ENCODE measurements at places on chromosomes 5 and 9.

DNA sequence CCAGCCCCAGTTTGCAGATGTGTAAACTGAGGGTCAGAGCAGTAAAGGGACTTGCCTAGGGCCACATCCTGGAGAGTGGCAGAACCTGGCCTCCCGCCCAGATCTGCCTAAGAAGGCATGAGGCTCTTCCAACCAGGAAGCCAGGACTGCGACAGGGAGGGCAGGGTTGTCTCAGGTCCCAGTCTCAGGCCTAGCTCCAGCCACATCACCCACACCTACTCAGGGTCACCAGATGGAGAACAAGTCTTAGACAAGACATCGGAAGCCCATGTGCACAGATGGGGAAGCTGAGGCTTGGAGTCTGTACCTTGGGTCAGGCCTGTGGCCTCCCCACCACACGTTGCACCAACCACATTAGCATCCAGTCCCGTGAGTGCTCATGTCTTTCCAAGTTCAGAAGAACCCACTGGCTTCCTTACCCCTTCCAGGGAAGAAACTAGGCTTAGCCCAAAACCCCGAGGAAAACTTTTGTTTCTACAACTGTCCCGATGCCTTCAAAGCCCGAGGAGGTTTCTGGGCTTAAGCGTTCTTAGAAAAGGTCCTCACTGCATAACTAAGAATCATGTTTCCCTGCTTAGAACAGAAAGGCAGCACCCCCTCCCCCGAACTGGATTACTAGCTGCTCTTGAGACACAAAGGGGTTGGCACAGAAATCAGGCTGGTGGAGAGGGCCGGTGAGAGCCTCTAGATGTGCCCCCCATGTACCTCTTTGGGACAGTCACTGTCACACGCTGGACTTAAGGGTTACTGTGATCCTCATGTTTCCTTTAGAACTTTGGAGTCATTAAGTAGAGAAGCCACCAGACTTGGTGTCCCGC lies 2.2 kb downstream of the FAM78A start:
- DNase-seq, result peak; percentile 41

GRCh38 chr5:150022158-150022531 lies 21.6 kb downstream of the HMGXB3 start:
- no peak for DNase-seq

GRCh38 chr5:93141969-93142368 lies 439.1 kb downstream of the NR2F1-AS1 start:
- no peak for DNase-seq

DNA sequence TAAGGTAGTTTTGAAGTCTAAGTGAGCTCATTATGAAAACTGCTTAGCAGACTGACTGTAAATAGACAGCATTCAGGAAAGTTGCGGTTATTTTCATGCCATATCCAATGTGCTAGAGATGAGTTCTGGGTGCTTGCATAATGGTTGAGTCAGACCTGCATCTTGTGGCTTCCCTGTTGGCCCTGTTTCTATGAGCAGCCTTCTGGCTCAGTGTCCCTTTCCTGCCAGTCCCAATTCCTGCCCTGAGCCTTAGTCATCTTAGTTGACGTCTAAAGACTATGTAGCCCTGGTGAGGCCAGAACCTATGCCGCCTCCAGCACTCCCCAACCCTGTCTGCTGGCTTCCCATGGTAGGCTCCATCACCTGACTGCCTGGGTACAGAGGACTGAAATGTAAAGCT lies 76.3 kb upstream of the TNFSF8 start:
- DNase-seq, result no peak

- DNase-seq, result peak; percentile 69
These were observed 683 bp downstream of the DBN1 start for GRCh38 chr5:177472460-177473442.

GRCh38 chr9:76459694-76460635 lies 983 bp downstream of the GCNT1 start:
- peak; percentile 28 for DNase-seq

DNA sequence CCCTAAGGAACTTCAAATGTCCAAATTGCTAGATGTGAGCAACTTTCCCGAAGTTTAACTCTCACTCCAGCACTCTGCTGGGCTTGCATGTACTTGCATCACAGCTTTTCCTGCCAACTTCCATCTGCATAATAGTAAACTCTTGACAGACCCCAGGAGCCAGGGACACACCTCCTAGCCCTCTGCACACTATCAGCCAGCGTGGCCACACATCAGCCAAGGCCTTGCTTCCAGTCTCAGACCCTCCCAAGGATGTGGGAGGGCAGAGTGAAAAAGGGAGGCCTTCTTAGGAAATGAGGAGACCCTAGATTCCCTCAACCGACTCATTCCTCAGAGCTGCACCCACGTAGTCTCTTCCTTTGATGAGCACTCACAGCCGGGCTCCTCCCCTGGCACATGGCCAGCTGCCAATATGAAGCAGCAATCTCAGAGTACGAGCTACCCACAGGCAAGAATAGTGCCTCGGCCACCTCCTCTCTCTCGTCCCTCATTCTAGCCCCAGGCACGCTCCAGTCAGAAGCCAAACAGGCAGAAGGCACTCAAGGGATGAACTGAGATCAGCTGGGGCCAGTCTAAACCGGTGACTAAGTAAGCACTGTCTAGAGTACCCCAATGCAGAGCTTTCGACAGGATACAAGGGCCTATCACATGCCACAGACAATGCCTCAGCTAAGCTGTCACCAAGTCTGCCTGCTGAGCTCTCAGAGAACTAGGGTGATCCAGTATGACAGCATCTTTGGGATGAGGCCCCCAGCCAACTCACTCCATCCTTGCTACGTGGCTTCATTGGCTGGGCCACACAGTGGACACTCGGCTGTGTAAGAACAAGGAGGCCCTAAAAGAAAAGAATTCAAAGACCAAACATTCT lies 2.3 kb downstream of the P4HA2 start:
- DNase-seq, result no peak

- DNase-seq, result no peak
These were observed 113.3 kb upstream of the LPAR1 start for GRCh38 chr9:111151537-111151936.

GRCh38 chr5:35755966-35756365 lies 100.7 kb upstream of the IL7R start:
- no peak for DNase-seq

DNA sequence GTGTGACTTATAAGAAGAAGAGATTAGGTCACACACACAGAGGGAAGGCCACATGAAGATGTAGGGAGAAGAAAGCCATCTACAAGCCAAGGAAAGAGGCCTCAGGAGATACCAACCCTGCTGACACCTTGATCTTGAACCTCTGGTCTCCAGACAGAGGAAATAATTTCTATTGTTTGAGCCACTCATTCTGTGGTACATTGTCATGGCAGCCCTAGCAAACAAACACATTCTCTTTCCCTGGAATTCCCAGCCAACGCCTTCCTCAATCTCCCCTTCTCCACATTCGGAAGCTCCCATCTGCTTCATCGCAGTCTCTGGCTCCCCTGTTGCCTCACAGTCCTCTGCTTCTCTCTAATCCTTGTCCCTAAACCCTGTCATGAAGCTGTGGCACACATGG lies 16.7 kb downstream of the PTGS1 start:
- no peak for DNase-seq

DNA sequence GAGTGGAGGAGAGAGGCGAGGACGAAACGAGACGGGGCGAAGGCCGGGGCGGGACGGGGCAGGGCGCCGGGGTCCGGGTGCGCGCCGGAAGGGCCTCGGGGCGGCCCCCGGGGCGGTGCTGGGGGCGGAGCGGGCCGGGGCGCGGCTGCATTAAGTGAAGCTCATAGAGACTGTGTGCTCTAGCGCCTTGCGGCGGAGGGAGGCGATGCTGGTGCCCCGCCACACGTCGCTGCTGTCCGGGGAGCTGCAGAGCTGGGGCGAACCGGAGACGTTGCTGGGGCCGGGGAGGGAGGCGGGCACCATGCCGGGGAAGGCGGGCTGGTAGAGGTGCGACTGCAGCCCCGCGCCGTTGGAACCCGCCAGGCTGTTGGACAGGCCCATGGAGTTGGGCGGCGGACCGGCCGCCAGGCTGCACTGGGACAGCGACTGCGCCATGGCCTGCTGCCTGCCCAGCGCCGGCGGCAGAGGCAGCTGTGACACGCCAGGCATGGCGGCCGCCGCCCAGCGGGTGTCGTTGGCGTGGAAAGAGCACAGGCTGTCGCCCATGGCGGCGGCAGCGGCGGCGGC lies 8.3 kb downstream of the OTP start:
- peak; percentile 62 for DNase-seq

DNA sequence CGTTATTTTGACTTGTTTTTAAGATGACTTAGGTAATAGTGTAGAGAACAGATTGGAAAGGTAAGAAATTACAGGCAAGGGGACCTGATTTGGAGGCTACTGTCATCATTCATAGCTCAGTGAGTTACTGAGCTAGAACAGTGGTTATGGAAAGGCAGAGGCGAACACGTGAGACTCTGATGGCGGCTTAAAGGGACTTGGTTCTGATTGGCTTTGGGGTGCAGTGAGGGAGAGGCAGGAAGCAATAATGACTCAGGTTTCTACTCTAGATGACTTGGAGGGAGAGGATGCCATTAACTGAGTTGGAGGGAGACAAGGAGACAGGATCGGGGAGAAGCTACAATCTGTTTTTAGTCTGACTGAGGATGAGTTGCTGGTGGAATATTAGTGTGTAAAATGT lies 3.0 kb downstream of the F2RL2 start:
- no peak for DNase-seq

DNA sequence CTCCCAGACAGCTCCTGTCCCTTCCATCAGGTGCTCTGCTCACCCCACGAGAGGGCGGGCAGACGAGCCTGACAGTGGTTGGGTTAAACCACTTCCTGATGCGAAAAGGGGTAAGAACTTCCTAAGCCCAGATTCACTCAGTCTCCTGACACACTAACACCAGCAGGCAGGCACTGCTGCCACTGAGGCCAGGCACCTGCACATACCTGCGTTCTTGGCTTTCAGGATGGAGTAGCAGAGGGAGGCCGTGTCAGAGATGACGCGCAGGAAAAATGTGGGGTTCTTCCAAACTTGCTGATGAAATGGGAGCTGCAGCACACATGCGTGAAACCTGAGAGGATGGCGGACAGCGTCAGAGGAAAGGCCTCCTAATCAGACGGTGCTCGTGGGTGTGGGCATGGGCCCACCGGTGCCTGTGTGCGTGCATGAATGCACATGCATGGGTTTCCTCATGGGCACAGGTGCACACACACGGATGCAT lies 29.9 kb downstream of the SLC6A18 start:
- DNase-seq, result peak; percentile 76

DNA sequence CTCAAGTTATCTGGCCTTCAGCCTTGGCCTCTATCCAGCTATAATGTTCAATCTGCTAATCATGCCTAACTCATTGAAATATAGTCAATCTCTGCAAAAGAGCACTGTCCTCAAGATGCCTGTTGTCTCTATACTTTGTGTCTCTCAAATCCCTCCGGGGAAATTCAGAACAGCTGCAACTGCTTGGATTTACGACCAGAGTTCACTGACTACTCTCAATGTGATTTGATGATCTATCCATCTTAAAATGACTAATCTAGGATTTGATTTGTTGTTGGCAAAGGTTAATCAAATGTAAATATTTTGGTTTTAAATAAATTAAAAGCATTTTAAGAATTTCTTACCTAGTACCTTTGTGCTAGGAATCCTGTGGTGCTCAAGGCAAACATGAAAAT lies 40.9 kb downstream of the SVEP1 start:
- no peak for DNase-seq

GRCh38 chr5:136191304-136192014 lies 1.5 kb downstream of the SMIM32 start:
- no peak for DNase-seq

DNA sequence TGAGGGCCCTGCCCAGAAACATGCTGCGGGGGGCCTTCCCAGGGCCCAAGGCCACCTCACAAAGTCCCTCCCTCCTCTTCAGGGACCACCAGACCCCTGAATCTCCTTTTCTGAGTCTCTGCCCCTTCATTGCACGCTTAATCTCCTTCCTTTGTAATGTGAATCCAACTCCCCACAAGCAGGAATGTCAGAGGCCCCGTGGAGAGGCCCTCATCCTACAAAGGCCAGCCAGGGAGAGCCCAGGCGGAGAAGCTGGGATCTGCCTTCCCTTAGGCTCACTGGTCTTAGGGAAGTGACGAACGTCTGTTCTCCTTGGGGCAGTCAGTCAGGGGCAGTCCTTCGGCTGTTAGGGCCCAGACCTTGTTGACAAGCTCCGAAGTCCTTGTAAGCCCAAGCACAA lies 2.3 kb downstream of the SMIM33 start:
- DNase-seq, result peak; percentile 16

DNA sequence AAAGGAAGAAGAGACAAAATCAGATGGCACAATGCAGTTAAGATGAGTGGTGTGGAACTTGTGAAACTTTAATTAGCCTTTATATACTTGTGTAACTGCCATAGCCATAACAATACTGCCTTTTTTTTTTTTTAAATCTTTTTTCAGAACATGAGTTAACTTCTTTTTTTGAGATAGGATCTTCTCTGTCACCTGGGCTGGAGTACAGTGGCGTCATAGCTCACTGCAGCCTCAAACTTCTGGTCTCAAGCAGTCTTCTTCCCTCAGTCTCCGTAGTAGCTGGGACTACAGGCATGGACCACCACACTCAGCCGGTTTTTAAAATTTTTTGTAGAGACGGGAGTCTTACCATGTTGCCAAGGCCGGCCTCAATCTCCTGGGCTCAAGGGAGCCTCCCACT lies 37.2 kb downstream of the GPBP1 start:
- DNase-seq, result no peak

GRCh38 chr5:163877865-163878264 lies 372.4 kb downstream of the MAT2B start:
- no peak for DNase-seq

DNA sequence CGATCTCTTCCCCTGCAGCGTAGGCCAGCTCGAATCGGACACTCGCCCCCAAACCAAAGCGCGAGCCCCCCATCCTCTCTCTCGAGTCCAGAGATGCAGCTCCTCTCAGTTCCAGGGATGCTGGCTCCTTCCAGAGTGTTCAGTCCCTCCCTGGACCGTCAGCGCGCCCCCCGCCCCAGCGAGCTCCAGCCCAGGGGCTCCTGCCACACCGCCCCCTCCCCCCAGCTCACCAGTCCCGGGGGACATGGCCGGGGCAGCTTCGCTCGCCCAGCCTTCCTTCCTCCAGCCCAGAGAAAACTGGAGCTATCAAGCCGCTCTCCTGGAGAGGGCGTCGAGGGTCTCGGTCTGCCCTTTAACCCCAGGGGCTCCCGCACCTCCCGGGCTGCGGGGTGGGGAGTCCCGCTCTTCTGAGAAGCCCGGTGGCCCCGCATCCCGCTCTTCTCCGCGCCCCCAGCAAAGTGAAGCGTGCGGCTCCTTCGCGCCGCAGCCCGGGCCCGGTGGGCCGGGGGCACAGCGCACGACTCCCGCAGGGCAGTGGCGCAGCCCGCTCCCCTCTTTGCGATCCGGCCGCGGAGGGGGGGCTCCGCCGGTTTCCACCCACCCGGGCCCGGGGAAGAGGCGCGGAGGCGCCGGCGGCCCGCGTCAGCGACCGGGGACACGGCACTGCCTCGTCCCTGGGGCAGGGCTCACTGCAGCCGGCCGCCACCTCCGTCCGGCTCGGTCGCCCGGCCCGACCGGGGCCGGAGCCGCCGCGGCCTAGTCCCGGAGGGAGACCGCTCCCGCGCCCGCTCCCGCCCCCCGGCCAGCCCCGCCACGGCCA lies 587 bp downstream of the MIER3 start:
- DNase-seq, result peak; percentile 48

DNA sequence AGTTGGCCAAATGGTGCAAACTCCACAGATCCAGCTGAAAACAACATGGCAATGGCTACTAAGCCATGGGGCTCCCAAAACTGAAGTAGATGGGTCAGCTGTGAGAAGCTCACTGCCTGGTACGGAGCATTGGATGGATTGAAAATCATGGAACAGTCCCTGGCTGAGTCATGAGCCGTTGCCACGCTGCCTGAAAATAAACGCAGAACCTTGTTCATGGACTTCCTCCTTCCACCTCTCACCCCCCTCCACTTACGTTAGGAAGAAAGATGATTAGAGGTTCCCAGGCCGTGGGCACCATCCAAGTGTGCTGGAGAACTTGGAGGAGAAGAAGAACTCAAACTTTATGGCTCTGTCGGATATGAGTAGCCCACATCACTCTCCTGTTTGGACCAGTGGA lies 6.8 kb upstream of the DIPK1B start:
- no peak for DNase-seq

Data from activated naive CD4-positive, alpha-beta T cell treated with anti-CD3 and anti-CD28 coated beads, Interleukin-2, amount 10 ng/mL, durations not matched to agents 7 days and 5 days (primary cell).